Stimulated activated naive CD8-positive, alpha-beta T cell treated with anti-CD3 and anti-CD28 coated beads, Interleukin-15, Interleukin-2, amounts not matched to agents 100 U/mL and 50 U/mL, for 24 hours (primary cell): ENCODE measurements at places on chromosomes 4 and X.

DNA sequence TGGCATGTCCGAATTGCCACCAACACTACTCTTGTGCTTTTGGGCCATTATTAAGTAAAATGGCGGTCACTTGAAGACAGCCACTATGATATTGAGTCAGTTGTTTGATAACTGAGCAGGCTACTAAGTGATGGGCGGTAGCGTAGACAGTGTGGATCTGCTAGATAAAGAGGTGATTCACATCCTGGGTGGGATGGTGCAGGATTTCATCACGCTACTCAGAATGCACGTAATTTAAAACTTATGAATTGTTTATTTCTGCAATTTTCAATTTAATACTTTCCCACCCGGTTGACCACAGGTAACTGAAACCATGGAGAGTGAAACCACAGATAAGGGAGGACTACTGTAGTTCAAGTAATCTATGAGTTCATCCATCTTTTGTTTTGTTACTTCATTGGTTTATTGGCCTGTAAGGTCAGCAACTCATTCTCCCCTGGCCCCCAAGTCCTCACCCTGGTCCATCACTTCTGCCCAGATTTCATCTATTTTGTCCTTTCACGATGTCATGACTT lies 2.9 kb downstream of the ARAF start:
- DNase-seq, result no peak

- DNase-seq, result no peak
Measured at GRCh38 chr4:5199912-5200311, 148.6 kb downstream of the STK32B start.

- DNase-seq, result no peak
Measured at GRCh38 chr4:145177906-145178538, 2.4 kb downstream of the OTUD4 start.

- peak; percentile 54 for DNase-seq
Measured at GRCh38 chr4:78644744-78645330, 93.3 kb downstream of the ANXA3 start.

DNA sequence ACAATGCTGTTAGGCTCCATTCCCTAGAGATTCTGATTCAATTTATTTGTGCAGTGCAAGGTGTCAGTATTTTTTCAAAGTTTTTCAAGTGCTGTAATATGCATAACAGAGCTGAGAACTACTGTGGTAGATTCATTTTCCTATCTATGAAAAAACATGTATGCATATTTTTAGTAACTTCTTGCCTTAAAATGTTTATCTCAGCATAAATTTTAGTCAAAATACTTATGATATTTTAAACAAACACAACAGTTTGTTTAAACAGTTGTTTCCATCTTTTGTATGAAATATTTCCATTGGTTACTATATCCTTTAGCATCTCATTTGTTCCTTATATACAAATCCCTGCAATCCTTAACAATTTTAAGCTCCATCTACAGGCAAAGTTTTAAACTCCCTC lies 624.8 kb upstream of the ADGRL3 start:
- DNase-seq, result no peak

DNA sequence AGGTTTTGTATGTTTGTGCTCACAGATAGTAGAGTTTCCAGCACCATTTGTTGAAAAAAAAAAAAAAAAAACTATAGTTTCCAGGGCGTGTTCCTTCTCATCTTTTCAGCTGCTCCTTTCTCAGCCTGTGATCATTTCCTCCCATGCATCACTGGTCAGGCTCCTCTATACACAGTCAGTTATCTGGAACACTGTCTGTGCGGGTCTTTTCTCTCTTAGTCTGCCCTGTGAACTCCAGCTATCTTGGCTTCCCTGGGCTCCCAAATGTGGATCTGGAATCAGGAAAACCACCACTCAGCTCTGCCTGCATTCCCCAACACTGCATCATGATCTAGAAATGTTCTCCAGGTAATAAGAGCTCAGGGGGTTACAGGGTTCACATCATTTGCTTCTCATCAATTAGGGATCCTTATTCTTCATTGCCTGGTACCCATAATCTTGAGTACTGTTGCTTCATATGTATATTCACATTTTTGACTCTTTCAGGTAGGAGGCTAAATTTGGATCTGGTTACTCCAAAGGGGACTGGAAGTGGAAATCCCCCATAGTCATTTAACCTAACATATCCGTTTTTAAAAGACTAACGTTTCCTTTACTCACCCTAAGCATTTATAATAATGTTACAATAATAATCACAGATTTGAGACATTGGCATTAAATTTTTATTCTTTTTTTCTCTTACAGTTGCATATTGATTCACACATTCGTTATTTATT lies 221.8 kb upstream of the KLF3 start:
- DNase-seq, result no peak

GRCh38 chr4:139760567-139760966 lies 94.9 kb downstream of the MGST2 start:
- no peak for DNase-seq

GRCh38 chr4:110184791-110185155 lies 13.6 kb downstream of the ELOVL6 start:
- no peak for DNase-seq

DNA sequence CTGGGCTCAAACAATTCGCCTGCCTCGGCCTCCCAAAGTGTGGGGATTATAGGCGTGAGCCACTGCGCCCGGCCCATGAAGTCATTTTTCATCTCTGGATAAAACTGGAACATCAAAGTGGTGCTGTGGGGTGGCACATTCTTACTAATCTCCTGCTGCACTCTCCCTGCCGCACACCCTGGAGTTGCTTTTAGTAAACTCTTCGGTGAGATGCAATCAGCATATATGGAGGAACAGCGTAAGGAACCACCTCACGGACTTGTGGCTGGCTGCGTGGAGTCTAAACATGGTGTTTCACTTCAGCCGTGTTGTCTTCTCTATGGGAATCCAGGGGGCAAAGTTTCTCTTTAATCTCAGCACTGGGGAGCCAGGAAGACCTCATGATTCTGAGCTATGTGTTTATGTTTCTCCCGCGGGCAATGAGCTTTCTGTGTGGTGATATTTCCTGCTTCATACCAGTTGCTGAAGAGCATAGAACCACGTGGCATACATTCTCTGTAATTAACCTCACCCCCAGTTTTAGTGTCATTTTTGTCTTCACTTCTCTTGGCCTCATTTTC lies 2.1 kb upstream of the RHOH start:
- DNase-seq, result peak; percentile 54

GRCh38 chr4:94219402-94219801 lies 11.7 kb downstream of the SMARCAD1 start:
- no peak for DNase-seq

DNA sequence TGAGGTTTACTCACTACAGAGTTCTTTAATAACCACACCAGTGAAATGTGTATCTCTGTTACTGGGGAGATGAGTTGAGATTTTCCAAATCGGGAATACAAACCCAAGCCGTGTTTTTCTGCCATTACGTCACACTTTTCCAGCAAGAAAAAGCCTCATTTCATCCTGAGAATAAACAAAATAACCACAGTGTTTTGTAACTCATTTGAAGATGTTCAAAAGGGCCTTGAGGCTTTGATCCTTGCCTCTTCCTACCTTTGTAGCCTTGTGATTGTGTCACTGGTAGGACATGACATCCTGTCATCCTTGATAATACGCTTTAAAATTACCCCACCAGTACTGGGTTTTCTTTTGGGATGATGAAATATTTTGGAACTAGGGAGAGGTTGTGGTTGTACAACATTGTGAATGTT lies 2.9 kb downstream of the USP11 start:
- no peak for DNase-seq

DNA sequence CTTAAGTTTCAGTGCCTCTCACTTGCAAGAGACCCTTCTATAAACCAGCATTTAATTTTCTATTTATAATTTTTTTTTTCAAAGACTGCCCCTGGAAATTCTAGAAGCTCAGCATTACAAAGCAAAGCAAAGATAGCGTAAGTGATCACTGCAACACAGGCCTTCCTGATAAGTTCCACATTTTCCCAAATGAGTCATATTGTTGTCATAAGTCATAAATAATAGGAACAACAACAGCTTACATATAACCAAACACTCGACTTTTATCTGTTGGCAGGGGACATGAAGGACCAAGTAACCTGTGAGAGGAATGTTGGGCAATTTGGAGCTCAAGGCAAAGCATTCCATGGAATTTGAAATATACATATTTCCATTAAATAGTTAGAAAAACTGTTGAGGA lies 815.5 kb downstream of the DMD start:
- no peak for DNase-seq

DNA sequence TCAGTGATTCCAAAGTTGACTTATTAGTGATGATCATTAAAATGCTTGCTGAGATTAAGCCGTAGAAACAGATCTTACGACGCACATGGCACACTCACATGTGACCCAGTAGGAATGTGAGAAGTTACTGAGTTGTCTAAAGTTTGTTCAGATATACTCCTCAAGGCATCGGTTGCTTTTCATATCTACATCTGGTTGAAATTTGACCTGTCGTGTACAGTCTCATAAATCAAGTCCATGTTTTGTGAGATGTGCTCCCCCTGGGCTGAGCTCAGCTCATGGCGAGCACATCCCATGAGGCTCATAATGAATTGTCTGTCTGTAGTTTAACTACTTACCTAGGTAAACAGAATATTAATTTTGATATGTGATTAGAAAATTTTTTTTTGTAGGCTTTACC lies 67.0 kb downstream of the TNIP2 start:
- DNase-seq, result no peak

DNA sequence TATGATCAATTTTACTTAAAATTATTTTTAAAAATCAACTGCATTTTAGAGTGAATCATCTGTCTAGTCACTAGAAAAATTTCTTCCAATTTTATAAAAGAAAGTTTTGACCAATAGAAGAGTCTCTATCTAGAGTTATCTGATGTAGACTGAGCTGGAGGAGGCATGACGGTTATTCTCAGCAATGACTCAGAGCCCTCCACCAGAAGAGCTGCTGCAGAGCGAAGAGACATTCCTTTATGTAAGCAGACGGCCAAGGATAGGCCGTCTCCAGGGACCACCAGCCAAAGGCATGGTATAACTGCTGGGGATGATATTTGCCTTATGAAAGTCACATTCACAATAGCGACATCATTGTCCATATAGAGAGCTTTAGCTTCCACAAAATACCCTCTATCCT lies 23.0 kb downstream of the LDB2 start:
- DNase-seq, result no peak

DNA sequence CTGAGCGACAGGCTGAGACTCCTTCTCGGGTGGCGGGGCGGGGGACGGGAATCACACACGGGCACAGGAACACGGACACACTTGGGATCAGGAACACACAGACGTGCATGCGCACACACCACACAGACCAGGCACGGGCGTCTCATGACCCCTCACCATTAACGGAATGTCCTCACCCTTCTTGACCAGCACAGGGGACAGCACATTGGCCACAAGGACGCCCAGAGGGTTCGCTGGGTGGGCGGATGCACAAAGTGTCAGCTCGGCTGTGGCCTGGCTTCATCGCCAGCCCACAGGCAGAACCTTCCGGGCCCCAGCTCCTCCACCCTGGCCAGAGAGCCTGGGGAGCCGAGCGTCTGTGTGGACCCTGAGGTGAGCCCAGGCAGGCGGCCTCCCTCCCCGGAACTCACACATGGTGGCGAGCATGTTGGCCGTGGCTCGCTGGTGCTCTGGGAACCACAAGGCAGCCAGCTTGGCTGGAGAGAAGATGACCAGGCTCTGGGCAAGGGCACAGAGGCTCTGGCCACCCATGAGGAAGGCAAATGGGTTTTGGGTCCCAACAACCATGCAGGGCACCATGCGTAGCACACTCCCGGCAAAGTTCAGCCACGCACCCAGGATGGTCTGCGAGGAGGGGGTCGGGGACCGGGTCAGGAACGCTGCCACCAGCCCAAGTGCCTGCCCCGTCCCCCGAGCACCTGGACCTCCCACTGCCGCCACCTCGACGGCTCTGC lies 3.1 kb downstream of the SLC49A3 start:
- no peak for DNase-seq

- no peak for DNase-seq
Measured at GRCh38 chr4:183178201-183178600, 79.1 kb downstream of the WWC2 start.

GRCh38 chr4:36208893-36209473 lies 35.3 kb downstream of the ARAP2 start:
- peak; percentile 20 for DNase-seq

- DNase-seq, result no peak
Measured at GRCh38 chr4:71941001-71941400, 90.8 kb upstream of the NPFFR2 start.

DNA sequence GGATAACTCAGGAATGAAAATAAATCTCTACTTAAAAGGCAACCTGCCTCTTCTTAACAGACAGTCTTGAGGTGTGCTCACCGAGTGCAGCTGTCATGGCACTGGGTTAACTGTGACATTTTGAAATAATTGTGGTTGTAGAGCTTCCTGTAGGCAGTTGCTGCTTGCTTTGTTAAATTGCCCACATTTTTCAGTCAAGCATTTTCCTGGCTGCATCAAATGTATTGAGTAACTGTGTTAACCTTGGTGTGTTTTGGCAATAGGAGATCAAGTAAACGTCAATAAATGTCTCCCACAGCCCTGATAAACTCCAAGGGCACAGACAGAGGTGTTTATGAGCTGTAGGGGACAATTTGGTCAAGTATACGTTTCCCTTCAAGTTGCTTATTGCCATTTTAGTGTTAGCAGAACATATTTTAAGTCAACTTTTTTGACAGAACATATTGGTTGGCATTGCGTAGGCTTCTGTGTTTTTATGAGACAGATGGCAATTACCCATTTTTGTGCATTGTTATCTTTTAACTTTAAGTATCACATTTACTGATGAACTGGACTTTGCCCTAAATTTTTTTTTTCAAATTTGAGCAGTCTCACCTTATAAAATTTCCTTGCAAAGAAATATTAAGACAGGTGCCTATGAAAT lies 527.4 kb downstream of the C4orf33 start:
- DNase-seq, result no peak

GRCh38 chr4:117376692-117377091 lies 291.3 kb upstream of the TRAM1L1 start:
- DNase-seq, result no peak

- DNase-seq, result no peak
Measured at GRCh38 chr4:85544751-85545150, 69.8 kb downstream of the ARHGAP24 start.

DNA sequence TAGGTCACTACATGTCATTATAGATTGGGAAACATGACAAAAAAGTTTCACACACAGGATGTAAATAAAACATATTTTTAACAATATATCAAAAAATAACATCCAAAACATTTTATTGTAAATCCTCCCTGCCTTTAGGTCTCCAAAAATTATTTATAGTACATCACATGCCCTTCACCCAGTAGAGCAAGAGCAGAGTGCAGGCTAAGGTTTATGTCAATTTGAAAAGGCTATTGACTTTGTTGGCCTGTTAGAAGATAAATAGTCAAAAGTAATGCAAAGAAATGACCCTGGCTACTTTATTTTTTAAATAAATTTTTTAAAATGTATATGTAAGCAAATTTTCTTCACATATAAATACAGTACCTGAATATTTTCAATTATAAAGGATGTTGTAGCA lies 983.7 kb downstream of the RAB28 start:
- no peak for DNase-seq
